GOT3 (cell line): ENCODE measurements at places on chromosomes 13 and 19.

DNA sequence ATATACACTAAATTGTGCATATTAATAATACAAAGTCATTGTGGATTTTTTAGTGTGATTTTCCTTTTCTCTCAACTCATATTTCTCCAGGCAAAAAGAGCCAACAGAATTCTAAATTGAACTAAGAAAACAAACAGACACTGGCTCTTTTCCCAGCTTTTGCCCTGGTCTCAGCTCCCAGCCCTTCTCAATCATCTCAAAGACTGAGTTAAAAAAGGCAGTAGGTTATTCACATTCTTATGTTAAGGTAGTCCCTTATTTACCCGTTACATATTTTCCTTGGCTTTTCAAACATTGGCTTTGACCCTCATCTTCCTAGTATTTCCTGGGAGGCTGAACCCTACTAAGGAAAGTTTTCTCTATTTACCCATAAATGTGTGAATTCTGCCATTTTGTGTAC, 753.6 kb downstream of the LIG4 start:
- no peak for DNase-seq

GRCh38 chr13:112792511-112792910, 102.7 kb downstream of the ATP11A start:
- no peak for DNase-seq

DNA sequence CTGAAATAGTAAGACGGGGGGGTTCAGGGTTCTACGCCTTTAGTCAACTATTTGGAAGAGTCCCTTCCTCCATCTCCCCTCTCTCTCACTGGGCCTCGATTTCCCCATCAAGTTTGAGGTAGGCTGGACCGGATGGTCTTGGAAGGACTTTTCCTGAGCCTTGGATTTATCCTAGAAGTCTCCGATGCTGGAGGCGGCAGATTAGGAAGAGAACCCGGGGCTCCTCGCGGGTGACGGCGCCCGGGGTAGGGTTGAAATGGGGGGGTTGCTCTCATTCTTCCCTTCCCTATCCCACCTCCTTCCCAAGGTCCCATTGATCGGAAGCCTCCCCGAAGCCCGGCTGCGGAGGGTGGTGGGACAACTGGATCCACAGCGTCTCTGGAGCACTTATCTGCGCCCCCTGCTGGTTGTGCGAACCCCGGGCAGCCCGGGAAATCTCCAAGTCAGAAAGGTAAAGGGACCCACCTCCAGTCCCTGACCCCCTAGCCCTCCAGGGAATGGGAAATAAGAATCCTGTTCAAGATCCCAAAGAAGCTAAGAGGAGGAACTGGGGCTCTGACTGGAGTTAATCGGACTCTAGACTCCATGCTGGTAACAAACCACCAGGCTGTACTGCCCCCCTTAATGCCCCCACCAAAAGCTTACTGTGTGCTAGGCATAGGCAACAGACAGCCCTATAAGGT, 781 bp downstream of the QPCTL start:
- DNase-seq, result peak; percentile 34

DNA sequence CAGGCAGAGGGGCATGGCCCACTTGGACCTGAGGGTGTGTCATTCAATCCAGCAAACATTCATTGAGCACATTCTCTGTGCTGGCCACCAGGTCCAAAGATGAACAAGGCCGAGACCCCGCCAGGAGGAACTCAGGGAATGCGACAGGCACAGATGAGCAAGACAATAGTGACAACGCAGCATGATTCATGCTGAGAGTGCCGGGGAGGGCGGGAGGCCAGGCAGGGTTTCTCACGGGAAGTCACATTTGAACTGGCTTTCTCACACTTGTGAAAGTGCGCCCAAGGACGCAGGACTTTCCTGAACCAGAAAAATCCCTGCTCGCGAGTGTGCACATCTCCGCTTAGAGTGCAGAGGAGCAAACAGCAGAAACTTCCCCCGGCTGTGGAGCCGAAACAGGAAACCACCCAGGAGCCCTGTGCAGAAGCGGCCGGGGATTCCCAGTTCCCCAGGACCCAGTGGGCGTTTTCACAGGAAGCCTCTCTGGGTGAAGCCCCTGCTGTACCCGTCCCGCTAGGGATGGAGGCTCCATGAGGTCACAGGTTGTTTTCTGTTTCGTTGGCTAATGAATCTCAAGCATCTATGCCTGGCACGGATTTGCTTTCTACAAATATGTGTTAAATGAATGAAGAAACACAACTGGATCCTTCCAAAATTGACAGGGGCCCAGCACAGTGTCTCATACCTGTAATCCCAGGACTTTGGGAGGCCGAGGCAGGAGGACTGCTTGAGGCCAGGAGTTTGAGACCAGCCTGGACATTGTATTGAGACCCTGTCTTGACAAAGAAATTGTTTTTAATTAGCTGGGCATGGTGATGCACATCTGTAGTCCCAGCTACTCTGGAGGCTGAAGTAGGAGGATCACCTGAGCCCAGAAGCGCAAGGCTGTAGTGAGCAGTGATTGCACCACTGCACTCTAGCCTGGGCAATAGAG, 68.4 kb upstream of the TM9SF2 start:
- peak; percentile 21 for DNase-seq

GRCh38 chr13:21849323-21849722, 178.4 kb downstream of the FGF9 start:
- no peak for DNase-seq

- DNase-seq, result no peak
These were observed 10.1 kb upstream of the SHISA2 start for GRCh38 chr13:26061947-26062346.
